ENCODE measurements at places on chromosomes 5 and 9.
A peak's percentile ranks its signal among the peaks of the same experiment; 100 is the strongest.

- no peak for DNase-seq
Measured at GRCh38 chr5:4370218-4370617, 769.9 kb upstream of the ADAMTS16 start.

GRCh38 chr5:124655921-124656511 lies 90.4 kb downstream of the ZNF608 start:
- DNase-seq, result peak; percentile 78

DNA sequence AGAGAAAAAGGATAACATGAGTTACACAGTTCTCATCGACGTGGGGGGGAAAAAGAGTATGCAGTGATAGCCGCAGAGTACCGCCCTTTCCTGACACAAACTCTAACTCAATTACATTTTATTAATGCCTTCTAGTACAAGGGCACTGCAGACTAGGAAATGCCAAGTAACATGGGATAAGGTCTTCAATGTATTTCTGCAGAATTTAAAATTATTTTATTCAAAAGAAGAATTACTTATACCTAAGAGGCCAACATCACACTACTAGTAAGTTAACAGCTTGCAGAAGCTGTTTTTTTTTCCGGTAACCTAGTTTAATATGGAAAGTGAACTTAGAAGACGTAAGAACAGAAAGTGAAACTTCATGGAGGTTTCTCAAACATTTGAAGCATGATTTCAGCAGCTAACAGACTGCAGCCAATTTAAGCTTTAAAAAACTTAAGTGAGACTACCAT lies 3.9 kb downstream of the SETX start:
- no peak for DNase-seq

DNA sequence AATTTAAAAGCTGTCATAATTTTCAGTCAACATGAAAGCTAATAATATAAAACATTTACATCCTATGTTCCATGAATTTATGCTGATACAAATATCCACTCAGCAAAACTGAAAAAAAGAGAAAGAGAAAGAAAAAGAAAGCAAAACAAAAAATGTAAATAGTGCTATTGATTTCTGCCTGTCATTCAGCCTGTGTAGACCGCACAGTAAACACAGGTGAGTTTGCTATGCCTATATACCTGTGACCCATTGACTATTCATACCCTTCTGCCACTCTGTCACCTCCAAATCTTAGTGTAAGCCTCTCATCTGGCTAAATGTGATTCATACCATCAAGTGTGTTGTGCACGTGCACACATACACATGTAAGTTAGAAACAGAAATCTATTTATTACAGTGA lies 359.0 kb upstream of the RORB start:
- DNase-seq, result no peak

- no peak for DNase-seq
Measured at GRCh38 chr5:69149676-69150010, 17.3 kb upstream of the CCNB1 start.

DNA sequence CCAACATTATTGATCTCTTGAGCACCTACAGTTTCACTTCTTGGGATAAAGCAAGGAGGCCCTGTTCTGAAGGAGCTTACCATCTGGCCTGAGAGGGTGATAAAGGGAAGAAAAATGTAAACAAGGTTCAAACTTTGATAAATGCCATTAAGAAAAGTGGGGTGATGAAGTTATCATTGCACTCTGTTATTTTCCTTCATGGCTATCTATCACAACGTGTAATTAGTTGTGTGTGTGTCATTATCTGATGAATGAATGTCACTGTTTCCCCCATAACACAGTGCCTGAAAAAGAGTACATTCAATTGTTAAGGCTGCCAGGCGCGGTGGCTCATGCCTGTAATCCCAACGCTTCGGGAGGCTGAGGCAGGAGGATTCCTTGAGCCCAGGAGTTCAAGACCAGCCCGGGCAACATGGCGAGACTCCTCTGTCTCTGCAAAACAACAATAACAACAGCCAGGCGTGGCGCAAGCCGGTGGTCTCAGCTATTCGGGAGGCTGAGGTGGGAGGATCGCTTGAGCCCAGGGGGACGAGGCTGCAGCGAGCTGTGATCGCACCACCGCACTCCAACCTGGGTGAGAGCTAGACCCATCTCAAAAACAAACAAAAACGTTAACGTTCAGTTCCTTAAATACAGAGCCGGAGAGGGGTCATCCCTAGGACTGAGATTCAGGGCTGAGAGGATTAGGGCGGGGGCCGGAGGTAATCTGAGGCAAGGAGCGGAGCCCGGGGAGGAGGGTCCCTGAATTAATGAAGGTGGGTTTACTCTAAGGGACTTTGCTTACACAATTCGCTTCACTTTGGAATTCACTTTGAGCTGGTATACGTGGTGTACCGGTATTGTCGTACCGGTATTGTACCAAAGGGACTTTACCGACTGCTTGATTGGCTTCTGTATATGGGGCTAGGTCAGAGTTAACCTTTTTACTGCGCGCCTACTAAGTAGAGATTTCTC lies 917 bp downstream of the NHP2 start:
- no peak for DNase-seq

- DNase-seq, result no peak
Measured at GRCh38 chr5:162324328-162324727, 256.8 kb downstream of the GABRG2 start.

- DNase-seq, result no peak
Measured at GRCh38 chr5:133948721-133949120, 19.7 kb downstream of the C5orf15 start.

DNA sequence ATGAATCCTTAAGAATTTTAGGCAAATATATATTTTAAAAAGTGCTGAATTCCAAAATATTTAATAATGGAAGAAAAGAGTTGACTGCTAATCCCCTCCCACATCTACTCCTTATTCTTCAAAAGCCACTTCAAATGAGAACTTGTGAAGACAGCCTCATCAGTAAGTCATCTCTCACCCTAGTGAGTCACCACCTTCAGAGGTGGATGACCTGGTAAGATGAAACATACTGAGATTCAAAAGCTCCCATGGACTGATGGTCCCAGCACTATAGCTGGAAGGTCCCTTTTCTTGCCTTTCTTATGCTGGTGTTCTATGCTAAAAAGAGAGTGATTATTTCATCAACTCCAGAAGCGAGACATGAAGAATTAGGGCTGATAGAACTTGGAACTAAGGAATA lies 37.8 kb upstream of the SPDL1 start:
- no peak for DNase-seq

- no peak for DNase-seq
Measured at GRCh38 chr5:36946101-36946500, 69.5 kb downstream of the NIPBL start.

GRCh38 chr9:130024597-130024994 lies 18.4 kb downstream of the FNBP1 start:
- DNase-seq, result no peak

GRCh38 chr9:137575364-137575715 lies 3.4 kb downstream of the DPH7 start:
- no peak for DNase-seq

DNA sequence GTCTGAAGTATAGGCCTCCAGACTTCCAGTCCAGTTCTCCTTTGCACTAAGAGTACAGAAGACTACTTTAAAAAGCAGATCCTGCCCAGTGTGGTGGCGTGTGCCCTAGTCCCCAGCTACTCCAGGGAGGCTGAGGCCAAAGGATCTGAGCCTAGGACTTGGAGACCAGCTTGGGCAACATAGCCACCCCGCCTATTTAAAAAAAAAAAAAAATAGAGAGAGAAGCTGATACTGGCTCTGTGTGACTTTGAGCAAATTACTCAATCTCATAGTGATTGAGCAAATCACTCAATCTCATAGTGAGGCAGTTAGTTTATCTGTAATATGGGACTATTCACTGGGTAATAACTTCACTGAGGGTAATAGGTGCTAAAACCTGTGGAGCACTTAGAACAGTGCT lies 43.6 kb upstream of the KDM4C start:
- DNase-seq, result no peak

- no peak for DNase-seq
Measured at GRCh38 chr9:123072407-123072995, 39.0 kb downstream of the GPR21 start.

GRCh38 chr5:5505815-5506214 lies 83.3 kb downstream of the ICE1 start:
- no peak for DNase-seq

DNA sequence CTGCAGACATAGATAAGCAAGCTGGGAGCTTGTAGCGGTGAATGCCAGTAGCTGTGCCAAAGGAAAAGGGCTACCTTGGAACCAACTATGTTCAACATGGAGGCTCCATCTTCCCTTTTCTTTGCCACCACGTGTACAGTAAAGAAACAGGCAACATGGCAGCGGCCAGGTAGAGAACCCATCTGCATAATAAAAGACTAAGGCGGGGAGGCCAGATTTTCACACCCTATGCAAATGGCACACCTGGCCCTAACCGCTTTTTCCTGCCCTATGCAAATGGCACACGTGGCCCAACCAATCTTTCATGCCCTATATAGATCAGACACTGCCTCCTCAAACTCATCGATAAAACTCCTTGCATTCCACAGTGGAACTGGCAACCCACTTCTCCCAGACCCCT lies 477.5 kb upstream of the EDIL3 start:
- no peak for DNase-seq

- DNase-seq, result no peak
Measured at GRCh38 chr5:95730011-95730700, 980 bp upstream of the RHOBTB3 start.

DNA sequence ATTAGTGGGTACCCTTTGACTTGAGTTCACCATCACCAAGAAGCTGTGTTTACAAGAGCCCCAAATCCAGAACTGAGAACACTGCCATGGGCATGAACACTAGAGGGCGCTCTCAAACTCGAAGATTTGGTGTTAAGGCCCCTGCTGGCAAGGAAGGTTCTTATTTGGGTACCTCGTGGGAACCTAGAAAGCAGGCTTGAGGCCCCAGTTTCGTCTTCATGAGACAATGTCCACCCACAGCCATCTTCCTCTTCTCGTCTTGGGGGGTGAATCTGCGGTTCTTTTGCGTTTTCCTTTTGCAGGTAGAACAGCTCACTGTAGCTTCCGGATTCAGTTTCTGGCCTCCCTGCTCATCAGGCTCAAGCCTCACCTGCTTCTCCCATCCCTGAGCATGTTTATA lies 184.0 kb downstream of the SEMA5A start:
- peak; percentile 6 for DNase-seq

GRCh38 chr5:117077142-117077541 lies 502.5 kb upstream of the SEMA6A start:
- peak; percentile 8 for DNase-seq
